ENCODE measurements at places on chromosomes 4 and X. TPM values are rescaled to one million over a fixed set of nuclear protein-coding genes. Genes with fewer than 3 reads are reported as not detected.

The RBM10 gene
- polyA plus RNA-seq: 39.5 TPM

The ZDHHC15 gene
- polyA plus RNA-seq: 3.4 TPM

The RASSF6 gene
- polyA plus RNA-seq: 0.37 TPM

The EXOC1L gene
- not detected for polyA plus RNA-seq

The ZNF41 gene
- 2.0 TPM for polyA plus RNA-seq

The HTR2C gene
- polyA plus RNA-seq: 2.0 TPM

The FGF5 gene
- polyA plus RNA-seq: not detected

The GDPD2 gene
- polyA plus RNA-seq: 5.2 TPM

The AFM gene
- not detected for polyA plus RNA-seq

The ZNF141 gene
- 18.5 TPM for polyA plus RNA-seq

All from GM23338 (cell line).